SHP77 (cell line): ENCODE measurements at places on chromosomes 5 and 9.

DNA sequence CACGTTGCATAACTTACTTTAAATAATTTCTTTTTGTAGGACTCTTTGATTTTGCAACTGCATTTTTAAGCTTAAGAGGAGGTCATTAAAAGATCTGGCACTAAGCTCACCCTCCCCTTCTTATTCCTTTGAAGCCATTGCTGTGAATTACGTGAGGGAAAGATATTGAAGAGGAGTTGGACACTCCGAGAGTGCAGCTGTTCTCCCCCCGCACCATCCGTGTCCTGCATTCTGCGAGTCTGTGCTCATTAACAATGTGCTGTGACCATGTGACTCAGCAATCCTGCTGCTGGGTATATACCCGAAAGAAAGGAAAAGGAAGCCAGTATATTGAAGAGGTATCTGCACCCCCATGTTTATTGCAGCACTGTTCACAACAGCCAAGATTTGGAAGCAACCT is 40.0 kb downstream of the NXNL2 start:
- peak; percentile 12 for DNase-seq

- DNase-seq, result no peak
These were observed 613.0 kb downstream of the KIF4B start for GRCh38 chr5:155626592-155626991.

GRCh38 chr9:90092508-90092907 is 487.7 kb downstream of the GADD45G start:
- no peak for DNase-seq

DNA sequence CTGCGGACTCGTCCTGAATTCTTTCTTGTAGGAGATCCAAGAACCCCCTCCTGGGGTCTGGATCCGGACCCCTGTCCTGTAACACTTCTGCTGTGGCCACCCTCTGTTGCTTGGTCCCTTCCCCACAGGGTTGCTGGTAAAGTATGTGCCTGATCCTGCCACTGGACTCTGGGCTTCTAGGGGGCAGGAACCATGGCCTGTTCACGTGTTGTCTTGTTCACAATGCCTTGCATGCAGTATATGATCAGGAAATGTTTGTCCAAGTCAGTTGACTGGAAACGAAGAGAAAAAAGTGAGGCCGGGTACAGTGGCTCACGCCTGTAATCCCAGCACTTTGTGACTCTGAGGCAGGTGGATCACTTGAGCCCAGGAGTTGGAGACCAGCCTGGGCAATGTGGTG is 139.3 kb upstream of the ALDH1B1 start:
- no peak for DNase-seq

- DNase-seq, result no peak
These were observed 39.1 kb downstream of the WHRN start for GRCh38 chr9:114465906-114466900.

GRCh38 chr9:133956520-133957076 is 35.5 kb downstream of the VAV2 start:
- no peak for DNase-seq

DNA sequence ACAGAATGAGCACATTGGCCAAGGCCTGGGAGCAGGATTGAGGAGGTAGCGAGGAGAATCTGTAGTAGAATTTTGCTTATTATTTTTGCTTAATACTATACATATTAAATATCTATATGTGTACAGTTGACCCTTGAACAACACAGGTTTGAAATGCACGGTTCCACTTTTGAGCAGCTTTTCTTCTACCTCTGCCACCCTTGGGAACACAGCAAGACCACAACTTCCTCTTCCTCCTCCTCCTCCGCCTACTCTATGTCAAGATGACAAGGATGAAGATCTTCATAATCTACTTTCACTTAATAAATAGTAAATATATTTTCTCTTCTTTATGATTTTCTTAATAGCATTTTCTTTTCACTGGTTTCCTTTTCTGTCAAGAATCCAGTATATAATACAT is 541.4 kb downstream of the KCTD16 start:
- DNase-seq, result no peak

- no peak for DNase-seq
These were observed 124.7 kb downstream of the ALDH1A1 start for GRCh38 chr9:72827950-72828731.

DNA sequence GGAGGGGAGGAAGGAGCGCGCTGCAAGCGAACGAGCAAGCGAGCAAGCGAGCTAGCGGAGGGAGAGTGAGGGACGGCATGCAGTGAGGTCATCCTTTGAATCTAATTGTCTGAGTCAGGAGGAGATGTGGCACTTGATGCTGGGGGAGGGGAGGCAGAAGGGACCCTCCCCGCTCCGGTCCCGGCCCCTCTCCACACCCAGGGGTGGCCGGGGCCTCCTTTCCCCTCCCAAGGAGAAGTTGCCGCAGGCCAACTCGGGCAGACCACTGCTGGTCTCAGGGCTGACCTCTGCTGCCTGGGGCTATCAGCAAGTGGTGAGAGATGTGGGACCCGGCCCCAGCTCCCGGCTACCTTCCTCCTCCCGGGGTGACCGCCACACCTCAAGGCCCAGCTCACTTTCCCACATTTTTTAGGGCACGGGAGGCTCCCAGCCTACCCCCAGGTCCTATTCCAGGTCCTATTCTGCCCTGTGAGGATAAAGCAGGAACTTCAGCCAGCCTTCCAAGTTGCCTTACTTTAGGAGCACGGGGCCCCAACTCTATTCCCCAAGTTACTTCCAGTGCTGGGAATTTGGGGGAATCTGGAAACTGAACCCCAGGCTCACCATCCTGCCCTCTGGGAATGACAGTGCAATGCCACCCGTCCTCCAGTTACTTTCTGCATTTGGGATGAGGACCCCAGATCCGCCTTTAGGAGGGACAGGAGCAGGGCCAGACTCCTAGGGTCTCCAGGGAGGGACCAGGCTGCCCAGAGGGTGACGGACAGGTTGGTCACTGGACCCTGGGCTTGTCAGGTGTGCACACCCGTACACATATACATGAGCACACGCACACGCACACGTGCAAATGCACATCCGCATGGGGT is 11.1 kb downstream of the CNTFR start:
- no peak for DNase-seq
